ENCODE measurements at places on chromosomes 6 and 20.

GRCh38 chr20:58698741-58699622 lies 6.4 kb downstream of the NPEPL1 start:
- no peak for DNase-seq

DNA sequence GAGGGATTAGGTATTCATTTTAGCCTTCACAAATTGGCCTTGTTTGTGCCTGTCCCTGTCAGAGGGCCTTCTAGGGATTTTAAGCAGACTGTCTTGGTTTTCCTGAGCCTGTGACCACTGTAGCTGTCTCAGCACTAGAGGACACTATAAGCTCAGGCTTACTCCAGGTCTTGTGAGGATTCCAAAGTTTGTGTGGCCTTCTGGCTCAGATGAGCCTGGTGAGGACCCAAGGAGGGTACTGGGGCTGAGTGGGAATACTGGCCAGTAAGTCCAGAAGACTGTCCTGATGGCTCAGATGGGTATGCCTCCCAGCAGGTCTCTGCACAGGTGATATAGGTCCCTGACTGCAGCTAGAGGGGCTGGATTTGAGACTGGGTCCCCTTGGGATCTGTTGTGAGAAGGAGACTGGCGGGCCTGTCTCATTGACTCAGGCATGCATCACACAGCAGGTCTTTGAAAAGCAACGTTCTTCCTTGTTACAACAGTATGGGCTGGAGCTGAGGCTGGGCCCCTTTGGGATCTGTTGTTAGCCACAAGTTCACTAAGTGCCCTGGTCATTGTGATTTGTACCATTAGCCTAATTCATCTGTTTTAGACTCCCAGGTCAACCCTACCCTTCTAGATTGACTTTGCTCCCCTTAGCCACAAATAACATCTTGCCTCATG lies 26.3 kb upstream of the TFB1M start:
- peak; percentile 40 for DNase-seq

DNA sequence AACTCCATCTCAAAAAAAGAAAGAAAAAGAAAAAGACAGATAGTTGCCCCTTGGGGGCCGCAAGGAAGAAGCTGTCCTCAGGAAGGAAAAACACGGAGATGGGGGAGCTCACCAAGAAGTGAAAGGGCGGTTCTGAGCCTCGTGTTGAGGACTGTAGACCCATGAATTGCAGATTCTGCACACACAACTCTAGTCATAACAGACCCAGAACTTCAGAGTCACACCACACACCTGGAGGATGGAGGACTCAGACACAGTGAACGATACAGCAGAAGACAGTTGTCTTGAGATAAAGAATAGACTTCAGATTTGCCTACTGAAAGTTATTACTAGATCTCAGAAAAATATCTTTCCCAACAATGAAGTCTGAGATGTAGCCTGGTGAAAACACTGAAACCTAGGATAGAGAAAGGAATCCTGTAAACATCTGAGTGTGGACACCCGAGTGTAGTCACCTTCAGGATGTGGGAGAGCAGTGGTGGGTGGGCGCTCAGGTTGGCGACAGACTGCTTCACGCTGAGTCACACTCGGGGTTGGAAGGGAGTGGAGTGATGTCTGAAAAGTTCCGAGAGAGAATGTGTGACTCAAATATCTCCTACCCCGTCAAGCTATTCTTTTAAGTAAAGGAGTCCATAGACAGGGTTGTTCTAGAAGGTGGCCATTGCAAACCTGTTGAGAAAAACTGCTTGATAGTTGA lies 88.1 kb downstream of the MAP3K4 start:
- peak; percentile 44 for DNase-seq

DNA sequence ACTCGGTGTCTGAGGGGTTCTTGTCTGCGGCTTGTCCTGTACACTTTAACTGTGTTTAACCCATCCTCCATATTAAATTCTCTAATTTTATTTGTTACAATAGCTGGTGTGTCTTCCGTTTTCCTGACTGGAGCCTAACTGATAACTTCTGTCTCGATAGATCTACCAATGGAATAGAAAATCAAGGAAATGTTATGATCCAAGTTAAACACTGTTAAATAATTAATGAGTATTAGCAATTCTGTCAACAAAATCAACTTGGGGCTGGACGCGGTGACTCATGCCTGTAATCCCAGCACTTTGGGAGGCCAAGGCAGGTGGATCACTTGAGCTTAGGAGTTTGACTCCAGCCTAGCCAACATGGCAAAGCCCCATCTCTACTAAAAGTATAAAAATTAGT lies 81.7 kb downstream of the DNAH8 start:
- DNase-seq: no peak
